ENCODE measurements at places on chromosomes 5 and 9. TPM values are rescaled to one million over a fixed set of nuclear protein-coding genes. Genes with fewer than 3 reads are reported as not detected.

NR4A3 gene
- total RNA-seq, result 1.3 TPM

ARL14EPL gene
- not detected for total RNA-seq

DNA sequence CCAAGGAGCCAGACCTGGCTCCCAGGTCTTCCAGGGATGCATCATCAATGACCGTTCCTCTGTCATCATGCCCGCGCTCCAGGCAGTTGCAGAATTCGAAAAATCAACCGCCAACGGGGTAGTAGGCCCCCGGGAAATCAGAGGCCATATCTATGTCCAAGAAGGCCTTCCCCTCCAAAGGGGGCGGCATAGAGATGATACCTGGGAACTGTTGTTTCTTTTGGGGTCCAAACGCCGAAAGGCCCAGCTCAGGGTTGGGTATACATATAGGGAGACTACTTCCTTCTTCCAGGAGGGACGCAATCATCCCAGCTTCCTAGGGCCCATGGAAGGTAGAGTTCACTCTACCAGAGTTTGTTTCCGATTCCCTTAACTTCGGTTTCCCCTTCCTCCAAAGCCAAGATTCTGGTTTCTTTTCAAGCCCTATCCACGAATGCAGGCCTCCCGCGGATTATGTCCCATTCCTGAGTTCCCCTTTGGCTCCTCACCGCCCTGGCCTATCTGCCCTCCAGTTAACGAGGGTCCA lies 754 bp downstream of the DCAF12 start:
- peak; percentile 8 for DNase-seq

DNA sequence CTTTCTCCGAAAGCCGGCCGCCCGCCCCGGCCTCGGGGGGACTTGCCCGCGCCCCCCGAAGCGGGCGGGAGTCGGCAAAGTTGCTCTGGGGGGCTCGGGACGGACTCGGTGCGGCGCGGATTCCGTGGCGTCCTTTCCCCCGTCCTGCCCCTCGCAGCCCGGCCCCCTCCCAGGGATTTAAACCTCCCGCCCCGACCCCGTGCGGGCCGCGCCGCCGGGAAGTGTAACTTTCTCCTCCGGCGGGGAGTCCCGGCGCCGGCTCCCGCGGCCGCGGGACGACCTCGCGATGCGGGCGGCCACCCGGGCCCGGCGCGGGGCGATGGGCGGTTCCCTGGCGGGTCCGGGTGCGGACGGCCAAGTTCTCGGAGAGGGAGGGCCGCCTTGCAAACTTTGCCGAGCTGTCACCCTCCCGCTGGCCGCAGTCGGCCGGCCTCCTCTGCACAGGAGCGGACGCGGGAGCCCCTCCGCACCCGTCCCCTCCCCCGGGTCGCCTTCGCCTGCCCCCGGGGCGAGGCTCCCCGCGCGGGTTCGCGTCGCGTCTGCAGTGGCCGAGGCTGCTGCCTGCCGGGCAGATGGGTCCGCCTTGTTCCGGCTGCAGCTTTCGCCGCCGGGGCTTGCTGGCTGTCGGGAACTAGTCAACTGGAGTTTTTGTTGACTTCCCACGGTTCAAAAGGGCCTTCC lies 732 bp downstream of the PBX3 start:
- no peak for DNase-seq

DNA sequence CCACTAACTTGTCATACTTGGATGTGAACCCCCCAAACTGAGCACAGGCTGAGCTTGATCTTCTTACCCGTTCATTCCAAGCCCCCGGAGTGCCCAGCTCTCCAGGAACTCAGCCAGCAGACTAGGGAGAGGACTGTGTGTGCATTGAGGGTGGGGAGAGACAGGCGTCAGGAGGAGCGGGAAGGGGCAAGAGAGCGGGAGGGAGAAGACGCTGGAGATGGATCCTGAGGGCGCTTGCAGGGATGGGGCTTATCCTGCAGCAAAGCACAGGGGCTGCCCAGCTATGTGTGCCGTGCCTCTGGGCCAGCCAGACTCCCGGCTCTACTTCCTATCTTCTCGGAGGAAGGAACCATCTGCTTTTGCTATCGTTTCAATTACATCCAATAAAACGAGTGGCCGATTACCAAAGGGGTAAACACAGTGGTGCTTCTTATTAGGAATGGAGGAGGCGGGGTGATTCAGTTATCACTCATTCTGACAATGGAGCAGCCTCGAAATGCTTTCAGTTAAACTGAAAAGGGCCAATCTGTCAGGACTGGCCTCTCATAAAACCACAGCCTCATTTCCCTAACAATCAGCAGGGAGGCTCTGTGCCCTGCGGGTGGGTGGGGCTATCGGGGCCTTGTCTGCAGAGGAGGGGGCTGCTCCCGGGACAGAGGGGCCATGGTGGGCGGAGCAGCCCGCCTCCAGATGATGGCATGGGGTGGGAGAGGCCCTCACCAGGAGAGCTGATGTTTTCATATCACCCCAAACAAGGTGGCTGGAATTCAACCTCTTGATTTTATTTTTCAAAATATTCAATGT lies 168.2 kb downstream of the DAB2IP start:
- no peak for DNase-seq

- peak; percentile 75 for DNase-seq
Measured at GRCh38 chr9:133654736-133655657, 18.8 kb downstream of the DBH start.
